ENCODE measurements at places on chromosomes 7 and 10.

GRCh38 chr10:114684822-114685209, 26.7 kb upstream of the ABLIM1 start:
- H3K4me3 ChIP-seq = no peak overlapping the region
- H3K27me3 ChIP-seq = no peaks in the 10 kb centered on the region
- DNase-seq = no peak
- no peaks in the 10 kb centered on the region for H3K36me3 ChIP-seq
- no peak overlapping the region for H3K27ac ChIP-seq

DNA sequence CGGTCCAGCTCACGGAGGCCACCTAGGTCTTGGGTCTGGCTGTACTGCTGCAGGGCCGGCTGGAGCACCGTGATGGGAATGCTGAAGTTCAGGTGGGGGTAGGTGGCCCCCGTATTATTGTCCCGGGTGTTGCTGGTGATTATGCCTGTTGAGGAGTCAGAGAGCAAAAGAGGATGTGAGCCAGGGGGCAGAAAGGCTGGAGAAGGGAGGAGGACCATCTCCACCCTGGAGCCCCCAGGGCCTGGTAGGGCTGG, 6.6 kb downstream of the TYSND1 start:
- peaks cover 3% of the 10 kb centered on the region for H3K4me1 ChIP-seq
- no peak overlapping the region for H3K27ac ChIP-seq
- H3K27me3 ChIP-seq = no peaks in the 10 kb centered on the region
- no peak overlapping the region for H3K4me3 ChIP-seq
- no peaks in the 10 kb centered on the region for H3K36me3 ChIP-seq

- H3K36me3 ChIP-seq = no peaks in the 10 kb centered on the region
- H3K4me1 ChIP-seq = no peaks in the 10 kb centered on the region
- H3K27ac ChIP-seq = no peak overlapping the region
- no peak overlapping the region for H3K4me3 ChIP-seq
- DNase-seq = no peak
- no peaks in the 10 kb centered on the region for H3K27me3 ChIP-seq
Observed at GRCh38 chr7:46319841-46320240, 398.8 kb upstream of the IGFBP3 start.

GRCh38 chr10:99435986-99436638, 5.7 kb upstream of the GOT1 start:
- no peak for DNase-seq
- no peak overlapping the region for H3K4me3 ChIP-seq
- no peaks in the 10 kb centered on the region for H3K4me1 ChIP-seq
- no peak overlapping the region for H3K27ac ChIP-seq
- no peaks in the 10 kb centered on the region for H3K36me3 ChIP-seq
